Frontal cortex (tissue), 4 donors: ENCODE measurements at places on chromosomes 7 and 10.

- DNase-seq, result no peak
Measured at GRCh38 chr10:112601214-112602090, 154.4 kb downstream of the VTI1A start.

DNA sequence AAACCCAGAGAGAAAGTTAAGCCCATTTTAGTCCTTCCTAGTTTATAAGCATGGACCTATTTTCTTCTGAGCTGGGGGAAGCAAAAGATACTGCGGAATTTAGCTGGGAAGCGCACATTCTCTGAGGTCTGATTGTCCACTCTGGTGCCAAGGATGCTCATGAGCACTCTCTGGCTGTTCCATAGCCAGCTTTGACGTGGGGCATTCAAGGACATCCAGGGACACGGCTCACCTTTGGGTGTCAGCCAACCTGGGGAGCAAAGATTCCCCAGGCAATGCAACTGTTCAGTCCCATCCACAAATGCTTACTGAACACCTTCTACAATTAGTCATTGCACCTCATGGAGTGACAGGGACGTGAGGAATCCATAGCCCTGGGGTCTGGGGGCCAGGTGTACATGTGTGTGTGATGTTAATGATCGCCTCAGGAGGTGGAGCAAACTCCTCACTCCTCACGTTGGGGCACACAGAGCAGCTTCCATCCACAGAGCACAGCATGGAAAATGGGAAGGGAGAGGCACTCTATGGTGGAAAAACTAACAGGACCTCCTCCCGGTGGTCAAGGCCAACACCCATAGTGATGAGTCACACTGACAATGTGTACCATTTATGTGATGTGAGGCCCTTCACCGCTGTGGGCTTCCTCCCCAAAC lies 67.5 kb upstream of the IGFBP3 start:
- no peak for DNase-seq

- DNase-seq, result no peak
Measured at GRCh38 chr7:55162476-55162875, 143.7 kb downstream of the EGFR start.

- DNase-seq, result no peak
Measured at GRCh38 chr10:125494651-125495239, 188.2 kb downstream of the TEX36 start.

DNA sequence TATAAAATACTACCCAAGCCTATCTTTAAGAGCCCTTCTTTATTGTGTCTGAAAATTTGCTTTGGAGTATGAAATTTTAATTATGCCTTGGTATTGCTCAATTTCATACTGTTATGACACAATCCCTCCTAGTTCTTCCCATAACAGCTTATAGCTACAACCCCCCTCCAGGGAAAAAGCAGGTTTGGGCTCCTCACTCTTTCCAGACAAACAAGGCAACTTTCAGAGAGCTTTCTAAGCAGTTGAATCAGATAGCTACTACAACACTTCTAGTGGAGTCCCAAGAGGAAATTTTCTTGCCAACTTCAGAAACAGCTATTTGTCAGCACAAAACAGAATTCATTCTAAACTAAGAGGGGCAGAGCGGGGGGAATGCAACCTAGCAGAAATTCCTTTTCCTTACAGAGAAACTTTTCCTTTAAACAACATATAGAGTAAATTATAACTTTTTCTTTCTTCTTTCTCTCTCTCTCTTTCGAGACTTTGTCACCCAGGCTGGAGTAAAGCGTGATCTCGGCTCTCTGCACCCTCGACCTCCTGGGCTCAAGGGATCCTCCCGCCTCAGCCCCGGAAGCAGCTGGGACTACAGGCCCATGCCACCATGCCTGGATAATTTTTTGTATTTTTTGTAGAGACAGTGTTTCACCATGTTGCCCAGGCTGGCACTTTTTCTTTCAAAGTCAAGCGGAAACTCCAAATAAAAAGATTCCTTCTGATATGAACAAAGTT lies 26.0 kb upstream of the JMJD1C start:
- DNase-seq, result no peak

DNA sequence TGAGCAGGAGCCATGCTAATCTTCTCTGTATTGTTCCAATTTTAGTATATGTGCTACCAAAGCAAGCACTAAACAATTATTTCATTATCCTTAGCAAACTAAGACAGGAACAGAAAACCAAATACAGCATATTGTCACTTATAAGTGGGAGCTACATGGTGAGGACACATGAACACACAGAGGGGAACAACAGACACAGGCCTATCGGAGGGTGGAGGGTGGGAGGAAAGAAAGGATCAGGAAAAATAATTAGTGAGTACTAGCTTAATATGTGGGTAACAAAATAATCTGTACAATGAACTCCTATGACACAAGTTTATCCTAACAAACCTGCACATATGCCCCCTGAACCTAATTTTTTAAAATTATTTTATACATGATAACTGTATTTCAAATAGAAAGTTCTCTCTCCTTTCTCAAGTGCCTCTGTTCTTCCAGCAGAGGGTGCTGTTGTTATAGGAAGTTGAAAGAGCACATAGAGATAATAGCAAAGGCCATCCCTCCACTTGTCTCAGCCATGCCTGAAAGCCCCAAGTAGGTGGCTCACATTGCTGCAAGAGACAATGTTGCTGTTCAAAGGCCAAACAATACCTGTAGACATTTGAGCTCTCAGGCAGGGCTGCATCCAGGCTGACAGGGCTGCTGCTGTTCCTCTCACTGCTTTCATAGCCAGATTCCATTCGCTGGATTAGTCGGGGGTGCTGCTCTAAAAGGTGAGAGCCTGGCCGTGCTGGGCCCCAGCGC lies 33.4 kb upstream of the PPP3CB start:
- DNase-seq, result peak; percentile 68

GRCh38 chr10:114045136-114046086 lies 1.7 kb downstream of the ADRB1 start:
- DNase-seq, result peak; percentile 44

DNA sequence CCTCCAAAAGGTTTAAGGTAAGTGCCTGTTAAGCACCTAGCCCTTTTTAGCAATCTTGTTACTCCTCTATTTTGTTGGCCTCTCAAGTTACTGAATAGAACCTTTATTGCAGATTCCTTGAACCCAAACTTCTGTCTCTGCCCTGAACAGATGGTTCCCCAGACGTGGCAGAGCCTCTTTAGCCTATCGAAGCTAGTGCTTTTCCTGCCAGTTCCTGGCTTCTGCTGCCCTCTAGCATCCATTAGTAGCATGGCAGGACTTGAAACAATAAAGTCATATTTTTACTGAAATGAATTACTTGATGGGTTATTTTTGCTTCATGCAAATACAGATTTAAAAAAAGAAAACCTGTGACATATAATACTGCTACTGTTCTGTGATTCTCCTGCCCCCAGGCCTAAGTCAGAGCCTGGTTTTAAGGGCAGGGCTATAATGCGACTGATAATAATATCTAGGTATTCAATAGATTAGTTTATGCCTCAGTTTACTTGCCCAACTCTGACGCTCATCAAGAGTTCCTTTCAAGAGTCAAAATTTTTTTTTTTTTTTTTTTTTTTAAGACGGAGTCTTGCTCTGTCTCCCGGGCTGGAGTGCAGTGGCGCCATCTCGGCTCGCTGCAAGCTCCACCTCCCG lies 84.3 kb upstream of the PHF14 start:
- DNase-seq, result peak; percentile 51

- DNase-seq, result no peak
Measured at GRCh38 chr10:20207653-20208052, 391.4 kb downstream of the PLXDC2 start.

DNA sequence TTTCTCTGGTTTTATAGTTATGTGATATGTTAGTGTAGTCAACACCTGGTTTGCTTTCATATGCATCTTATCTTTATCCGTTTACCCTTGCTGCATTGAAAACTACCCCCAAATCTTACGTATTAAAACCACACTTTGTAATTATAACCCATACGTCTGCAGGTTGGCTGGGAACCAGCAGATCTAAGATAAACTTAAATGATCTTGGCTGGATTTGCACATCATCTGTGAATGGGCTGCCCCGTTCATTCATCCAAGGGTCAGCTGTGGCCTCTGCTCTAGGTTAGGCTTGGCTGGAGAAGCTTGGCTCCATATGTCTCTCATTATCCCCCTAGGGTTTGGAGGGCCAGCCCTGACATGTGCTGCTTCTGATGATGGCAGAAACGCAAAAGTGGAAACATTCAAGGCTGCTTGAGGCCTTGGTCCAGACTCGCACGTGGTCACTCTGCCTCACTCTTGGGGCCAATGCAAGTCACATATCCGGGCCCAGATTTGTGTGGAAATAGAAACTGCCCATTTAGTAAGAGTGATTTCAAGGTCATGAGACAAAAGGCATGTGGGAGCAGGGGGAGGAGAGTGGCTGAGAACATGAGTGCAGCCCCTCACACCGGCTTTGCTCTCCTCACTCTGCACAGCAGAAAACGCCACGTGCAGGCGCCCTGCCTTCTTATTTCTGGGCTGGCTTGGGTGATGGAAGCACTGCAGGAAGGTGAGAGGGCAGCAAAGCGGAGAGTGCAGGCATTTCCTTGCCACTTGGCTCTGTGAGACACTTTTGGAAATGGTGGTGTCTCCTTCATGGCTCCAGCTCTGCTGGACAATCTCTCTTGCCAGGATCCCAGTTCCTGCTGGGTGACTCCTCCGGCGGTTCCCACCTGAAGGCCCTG lies 553.8 kb downstream of the GLRX3 start:
- no peak for DNase-seq

DNA sequence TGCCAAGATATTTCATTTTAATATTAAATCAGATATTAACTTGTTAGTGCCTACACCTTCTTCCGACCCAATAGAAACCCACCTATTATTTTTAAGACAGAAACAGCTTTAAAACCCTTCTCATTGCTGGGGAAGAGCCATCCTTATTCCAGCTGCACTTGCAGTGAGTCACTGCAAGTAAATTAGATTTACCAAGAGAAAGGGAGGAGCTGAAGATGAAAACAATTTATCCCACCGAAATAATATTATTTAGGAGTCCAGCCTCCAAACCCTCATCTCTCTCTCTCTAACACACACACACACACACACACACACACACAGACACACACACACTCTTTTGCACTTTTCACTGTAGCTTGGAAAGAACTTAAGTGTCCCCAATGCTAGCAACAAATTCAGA lies 26.9 kb downstream of the TWIST1 start:
- no peak for DNase-seq

- DNase-seq, result peak; percentile 41
Measured at GRCh38 chr7:81469869-81470723, 299.8 kb downstream of the HGF start.

DNA sequence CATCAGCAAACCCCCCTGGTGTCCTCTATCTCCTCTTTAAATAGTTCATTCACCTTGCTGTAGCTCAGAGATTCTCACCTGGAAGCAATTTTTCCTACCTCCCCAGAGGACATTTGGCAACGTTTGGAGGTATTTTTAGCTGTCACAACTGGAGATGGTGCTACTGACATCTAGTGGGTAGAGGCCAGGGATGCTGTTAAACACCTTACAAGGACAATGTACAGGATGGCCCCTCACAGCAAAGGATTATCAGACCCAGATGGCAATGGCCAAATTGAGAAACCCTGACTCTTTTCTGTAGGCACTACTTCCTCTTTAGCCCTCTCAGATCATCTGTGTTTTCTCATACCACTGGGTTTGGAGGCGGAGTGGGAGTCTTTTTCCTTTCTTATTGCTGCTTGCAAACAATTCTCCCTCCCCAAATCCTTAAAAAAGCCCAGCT lies 13.2 kb upstream of the TRA2A start:
- DNase-seq, result no peak

DNA sequence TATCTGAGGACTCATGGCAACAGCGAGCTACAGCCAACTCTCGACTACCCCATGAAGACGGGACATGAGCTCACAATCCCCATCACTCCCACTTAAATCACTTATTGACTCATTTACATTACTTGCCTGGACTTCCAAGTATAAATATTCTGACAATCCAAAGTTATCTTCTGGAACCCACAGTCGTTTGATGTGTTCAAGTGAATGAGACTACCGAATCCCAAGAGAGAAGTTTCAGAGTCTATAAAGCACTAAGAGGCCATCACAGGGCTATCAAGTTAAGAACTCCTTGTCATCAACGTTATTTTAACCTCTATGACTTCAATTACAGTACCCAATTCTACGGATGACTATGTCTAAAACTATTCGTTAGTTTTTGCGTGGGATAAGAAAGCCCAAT lies 11.5 kb upstream of the ANAPC16 start:
- DNase-seq, result no peak

- DNase-seq, result no peak
Measured at GRCh38 chr10:107576746-107577145, 412.2 kb upstream of the SORCS1 start.

GRCh38 chr7:55387062-55387965 lies 22.2 kb downstream of the LANCL2 start:
- no peak for DNase-seq

GRCh38 chr10:14296065-14296709 lies 34.5 kb downstream of the FRMD4A start:
- no peak for DNase-seq

DNA sequence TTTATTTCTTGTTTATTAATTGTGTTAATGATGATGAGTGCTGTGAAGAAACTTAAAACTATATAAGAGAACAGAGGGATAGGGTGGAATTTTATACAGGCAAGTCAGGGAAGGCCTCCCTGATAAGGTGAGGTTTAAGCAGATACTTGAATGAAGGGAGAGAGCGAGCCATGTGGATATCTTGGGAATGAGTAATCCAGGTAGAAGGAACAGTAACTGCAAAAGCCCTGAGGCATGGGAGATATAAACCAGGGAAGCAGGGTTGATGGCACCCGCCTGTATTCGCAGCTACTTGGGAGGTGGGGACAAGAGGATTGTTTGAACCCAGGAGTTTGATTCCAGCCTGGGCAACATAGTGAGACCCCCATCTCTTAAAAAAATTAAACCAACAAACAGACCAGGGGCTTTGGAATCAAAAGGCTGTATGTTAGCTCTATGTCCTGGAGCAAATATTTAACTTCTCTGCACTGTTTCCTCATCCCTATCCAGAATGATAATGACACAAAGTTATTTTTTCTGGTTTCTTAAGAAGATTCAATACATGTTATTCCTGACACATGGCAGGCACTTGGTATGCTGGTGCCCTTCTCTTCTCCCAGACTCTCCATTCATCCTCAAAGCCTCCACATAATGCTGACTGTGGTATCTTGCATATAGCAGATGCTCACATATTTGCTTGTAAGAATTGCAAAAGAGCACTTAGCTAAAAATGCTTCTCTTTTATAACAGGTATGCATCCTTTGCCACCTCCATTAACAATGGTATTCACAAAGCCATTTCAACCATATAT lies 169.3 kb downstream of the CHN2 start:
- DNase-seq, result no peak

DNA sequence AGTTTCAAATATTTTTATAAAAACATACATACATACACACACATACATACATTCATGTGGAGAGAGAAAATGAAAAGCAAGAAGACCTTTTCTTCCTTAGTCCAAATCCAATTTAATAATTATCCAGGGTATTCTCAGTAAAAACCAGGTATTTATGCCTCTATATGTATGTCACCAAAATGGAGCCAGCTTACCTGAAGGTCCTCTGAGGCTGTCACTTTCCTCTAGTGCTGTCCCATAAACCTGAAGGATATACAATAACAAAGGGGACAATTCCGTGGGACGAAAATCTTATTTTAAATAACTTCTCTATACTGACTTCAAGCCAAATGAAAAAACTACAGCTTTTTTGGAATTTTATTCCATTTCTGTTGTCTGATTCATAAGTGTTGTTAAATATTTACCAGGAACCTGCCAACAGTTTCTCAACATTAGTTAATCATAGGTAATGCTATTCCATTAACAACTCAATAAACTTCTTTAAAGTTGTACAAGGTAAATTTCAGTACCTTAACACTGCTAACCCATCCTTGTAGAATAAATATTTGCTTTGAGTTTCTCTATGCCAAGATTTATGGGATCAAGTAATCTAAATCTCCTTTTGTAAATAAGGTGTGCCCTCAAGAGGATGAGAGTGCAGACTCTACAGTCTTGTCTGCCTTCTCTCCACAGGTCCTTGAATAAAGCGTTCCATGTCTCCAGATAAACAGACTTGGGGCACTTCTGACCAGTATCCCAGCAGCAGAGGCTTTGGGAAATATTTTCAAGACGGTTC lies 260.3 kb downstream of the AHR start:
- DNase-seq, result no peak
